ENCODE measurements at places on chromosomes 12 and 14. TPM values are rescaled to one million over a fixed set of nuclear protein-coding genes. Genes with fewer than 3 reads are reported as not detected.

ARHGAP9 gene
- 4.4 TPM for total RNA-seq

KRT73 gene
- not detected for total RNA-seq

OR6C3 gene
- not detected for total RNA-seq

COPZ1 gene
- total RNA-seq = 146 TPM

GRCh38 chr14:92435154-92435553 is 78.4 kb upstream of the RIN3 start:
- no peaks in the 10 kb centered on the region for H3K27me3 ChIP-seq
- no peak for DNase-seq
- peaks cover 6% of the 10 kb centered on the region for H3K4me1 ChIP-seq
- H3K27ac ChIP-seq = no peak overlapping the region

GRCh38 chr14:59336098-59336497 is 129.1 kb downstream of the GPR135 start:
- H3K27me3 ChIP-seq = no peaks in the 10 kb centered on the region
- no peak for DNase-seq
- H3K4me3 ChIP-seq = no peak overlapping the region
- peaks cover 65% of the 10 kb centered on the region for H3K4me1 ChIP-seq

DNA sequence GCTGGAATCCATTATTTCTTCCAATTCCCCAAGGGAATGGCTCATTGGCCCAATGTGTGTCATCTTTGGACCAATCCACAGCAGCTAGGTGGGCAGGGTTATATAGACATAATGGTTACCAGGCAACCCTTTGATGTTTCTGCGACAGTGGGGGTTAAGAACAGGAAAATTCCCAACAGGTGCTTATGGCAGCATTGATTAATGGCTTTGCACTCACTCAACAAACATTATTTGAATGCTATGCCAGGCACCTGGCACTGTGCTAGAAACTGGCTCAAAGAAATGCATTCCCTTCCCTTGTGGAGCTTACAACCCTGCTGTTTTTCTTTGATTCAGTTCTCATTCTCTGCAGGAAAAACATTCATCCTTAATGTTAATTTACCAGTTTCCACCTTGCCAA is 1221.0 kb downstream of the AACS start:
- DNase-seq = no peak
- H3K4me3 ChIP-seq = no peak overlapping the region
- H3K36me3 ChIP-seq = no peaks in the 10 kb centered on the region
- no peaks in the 10 kb centered on the region for H3K27me3 ChIP-seq
- no peaks in the 10 kb centered on the region for H3K4me1 ChIP-seq

- H3K4me3 ChIP-seq = no peak overlapping the region
- no peak overlapping the region for H3K27ac ChIP-seq
- no peaks in the 10 kb centered on the region for H3K27me3 ChIP-seq
Observed at GRCh38 chr14:63735720-63736119, 7.9 kb upstream of the SGPP1 start.

- no peak overlapping the region for H3K4me3 ChIP-seq
- H3K27ac ChIP-seq = no peak overlapping the region
- DNase-seq = no peak
- H3K4me1 ChIP-seq = no peaks in the 10 kb centered on the region
Observed at GRCh38 chr12:90216815-90217214, 508.2 kb upstream of the ATP2B1 start.

DNA sequence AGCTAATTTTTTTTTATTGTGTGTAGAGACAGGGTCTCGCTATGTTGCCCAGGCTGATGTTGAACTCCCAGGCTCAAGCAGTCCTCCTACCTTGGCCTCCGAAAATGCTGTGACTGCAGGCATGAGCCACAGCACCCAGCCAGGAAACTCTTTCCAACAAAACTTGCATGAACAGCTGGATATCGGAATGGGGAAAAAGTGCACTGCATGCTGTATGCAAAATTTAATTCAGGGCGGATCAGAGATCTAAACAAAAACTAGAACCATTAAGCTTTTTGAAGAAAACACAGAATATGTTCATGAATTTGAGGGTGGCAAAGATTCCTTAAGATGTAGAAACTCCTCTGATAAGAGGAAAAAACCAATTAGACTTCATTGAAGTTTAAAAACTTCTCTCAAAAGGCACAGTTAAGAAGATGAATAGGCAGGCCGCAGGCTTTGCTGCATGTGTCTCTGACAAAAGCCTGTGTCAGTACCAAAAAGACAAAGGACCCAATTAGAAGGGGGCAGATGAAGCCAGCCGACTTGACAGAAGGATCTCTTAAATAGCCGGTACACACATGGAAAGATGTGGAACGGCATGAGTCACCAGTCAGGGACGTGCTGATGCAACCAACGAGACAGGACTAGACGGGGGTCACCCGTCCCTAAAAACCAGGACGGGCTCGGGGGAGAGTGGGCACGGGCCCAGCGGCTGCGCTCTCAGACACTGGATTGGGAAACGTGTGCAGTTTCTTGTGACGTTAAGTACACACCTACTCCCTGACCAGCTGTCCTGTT is 34.8 kb upstream of the MMP17 start:
- no peaks in the 10 kb centered on the region for H3K4me1 ChIP-seq
- H3K27me3 ChIP-seq = no peaks in the 10 kb centered on the region
- H3K4me3 ChIP-seq = no peak overlapping the region
- no peak for DNase-seq

- no peaks in the 10 kb centered on the region for H3K27me3 ChIP-seq
- H3K4me1 ChIP-seq = no peaks in the 10 kb centered on the region
- H3K4me3 ChIP-seq = no peak overlapping the region
- H3K36me3 ChIP-seq = no peaks in the 10 kb centered on the region
- no peak for DNase-seq
- H3K27ac ChIP-seq = no peak overlapping the region
Observed at GRCh38 chr12:103748875-103749274, 92.2 kb downstream of the NT5DC3 start.

GRCh38 chr12:21248679-21249078 is 86.0 kb downstream of the SLCO1A2 start:
- no peaks in the 10 kb centered on the region for H3K36me3 ChIP-seq
- H3K27me3 ChIP-seq = no peaks in the 10 kb centered on the region
- DNase-seq = no peak
- H3K4me1 ChIP-seq = no peaks in the 10 kb centered on the region
- H3K27ac ChIP-seq = no peak overlapping the region
- no peak overlapping the region for H3K4me3 ChIP-seq

GRCh38 chr12:123944696-123945095 is 27.9 kb downstream of the CCDC92 start:
- no peak overlapping the region for H3K4me3 ChIP-seq
- no peak overlapping the region for H3K27ac ChIP-seq
- no peaks in the 10 kb centered on the region for H3K27me3 ChIP-seq
- peaks cover 52% of the 10 kb centered on the region for H3K36me3 ChIP-seq
- DNase-seq = no peak

DNA sequence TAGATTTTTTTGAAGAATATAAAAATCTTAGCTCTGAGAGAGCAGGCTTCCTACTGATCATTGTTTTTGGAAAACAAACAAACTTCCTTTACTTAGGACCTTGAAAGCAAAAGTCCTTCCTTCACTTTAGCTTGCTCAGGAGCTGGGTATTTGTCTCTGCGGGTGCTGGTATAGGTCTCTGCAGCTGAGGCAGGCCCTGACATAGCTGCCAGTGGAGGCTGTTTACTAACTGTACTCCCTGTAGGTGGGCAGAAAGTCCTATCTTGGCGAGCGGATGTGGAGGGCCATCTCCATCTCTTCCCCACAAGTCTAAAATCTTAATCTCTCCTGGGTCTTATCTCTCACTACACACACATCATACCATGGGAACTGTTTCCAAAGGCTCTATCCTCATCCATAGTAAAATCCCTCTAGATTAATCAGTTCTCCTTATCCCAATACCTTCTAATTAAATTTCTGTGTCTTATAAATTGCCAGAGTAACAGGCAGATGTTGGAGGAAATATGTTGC is 4.1 kb upstream of the MIA2 start:
- H3K36me3 ChIP-seq = no peaks in the 10 kb centered on the region
- no peak overlapping the region for H3K4me3 ChIP-seq
- H3K27me3 ChIP-seq = no peaks in the 10 kb centered on the region
- H3K27ac ChIP-seq = no peak overlapping the region

DNA sequence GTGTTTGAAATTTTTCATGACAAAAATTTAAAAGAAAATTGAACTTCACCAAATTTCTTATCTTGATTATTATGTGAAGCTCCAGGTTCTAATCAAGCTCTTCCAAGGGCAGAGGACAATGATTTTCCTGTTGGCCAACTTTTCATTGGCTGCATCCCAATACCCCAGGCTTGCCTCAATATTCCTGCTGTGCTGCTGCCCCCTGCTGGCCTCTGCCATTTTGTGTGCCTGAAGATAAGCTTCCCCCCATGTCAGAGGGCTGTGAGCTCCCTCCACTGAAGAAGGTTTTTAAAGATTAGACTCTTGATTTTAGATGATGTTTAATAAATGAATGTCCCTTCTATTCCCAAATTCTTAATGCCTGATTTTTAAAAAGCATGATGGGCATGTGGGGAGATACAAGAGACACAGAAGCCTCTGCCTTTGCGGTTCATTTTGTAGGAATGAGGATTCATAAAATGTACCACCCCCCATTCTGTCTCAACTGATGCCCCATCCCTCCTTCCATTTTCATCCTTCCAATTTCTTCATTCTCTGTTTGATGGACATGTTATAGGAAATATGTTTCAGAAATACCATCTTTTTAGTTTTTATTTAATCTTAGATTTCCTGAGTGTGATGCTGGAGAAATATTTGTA is 76.7 kb upstream of the RGS6 start:
- DNase-seq = peak; percentile 61
- H3K4me3 ChIP-seq = no peak overlapping the region
- H3K27ac ChIP-seq = no peak overlapping the region
- H3K4me1 ChIP-seq = no peaks in the 10 kb centered on the region
- H3K27me3 ChIP-seq = no peaks in the 10 kb centered on the region

DNA sequence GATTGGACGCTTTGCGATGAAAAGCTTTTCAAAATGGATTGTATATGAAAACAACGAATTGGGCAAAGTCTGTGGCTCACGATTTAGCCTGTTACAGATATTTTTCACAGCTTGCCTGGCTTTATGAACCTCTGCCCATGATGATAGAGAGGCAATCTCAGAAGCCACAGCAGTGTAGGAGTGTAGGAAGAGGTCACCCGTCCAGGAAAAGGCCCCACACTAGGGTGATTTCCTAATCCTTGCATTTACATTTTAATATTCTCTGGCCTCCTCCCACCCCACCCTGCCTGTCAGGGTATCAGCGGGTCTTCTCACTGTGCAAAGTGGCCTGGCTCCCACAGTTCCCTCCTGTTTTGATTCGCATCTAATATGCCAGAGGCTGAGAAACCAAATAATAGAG is 81.8 kb upstream of the FOXN3 start:
- no peak overlapping the region for H3K27ac ChIP-seq
- no peaks in the 10 kb centered on the region for H3K4me1 ChIP-seq
- no peaks in the 10 kb centered on the region for H3K36me3 ChIP-seq
- no peak for DNase-seq
- H3K4me3 ChIP-seq = no peak overlapping the region
- H3K27me3 ChIP-seq = no peaks in the 10 kb centered on the region

DNA sequence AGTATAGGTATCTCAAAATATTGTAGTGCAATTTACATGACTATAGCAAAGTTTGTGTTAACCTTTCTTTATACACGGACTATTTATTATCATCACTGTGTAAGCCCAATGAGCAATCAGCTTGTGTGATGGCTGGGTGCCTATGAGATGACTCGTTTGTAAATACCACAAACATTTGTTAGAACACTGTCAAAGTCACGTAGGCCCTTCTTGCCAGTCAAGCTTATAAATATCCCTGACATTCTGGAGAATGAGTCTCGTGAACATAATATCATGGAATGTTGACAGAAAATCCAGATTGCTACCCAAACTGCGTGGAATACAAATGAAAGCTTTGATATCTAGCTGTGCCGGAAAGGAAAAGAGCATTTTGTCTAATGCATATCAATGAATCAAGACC is 648.3 kb upstream of the MDGA2 start:
- no peaks in the 10 kb centered on the region for H3K4me1 ChIP-seq
- H3K27ac ChIP-seq = no peak overlapping the region
- H3K36me3 ChIP-seq = no peaks in the 10 kb centered on the region
- no peaks in the 10 kb centered on the region for H3K27me3 ChIP-seq
- H3K4me3 ChIP-seq = no peak overlapping the region
- DNase-seq = no peak

GRCh38 chr14:82565825-82566224 is 1032.2 kb upstream of the SEL1L start:
- DNase-seq = no peak
- no peak overlapping the region for H3K4me3 ChIP-seq
- no peaks in the 10 kb centered on the region for H3K27me3 ChIP-seq
- H3K36me3 ChIP-seq = no peaks in the 10 kb centered on the region

DNA sequence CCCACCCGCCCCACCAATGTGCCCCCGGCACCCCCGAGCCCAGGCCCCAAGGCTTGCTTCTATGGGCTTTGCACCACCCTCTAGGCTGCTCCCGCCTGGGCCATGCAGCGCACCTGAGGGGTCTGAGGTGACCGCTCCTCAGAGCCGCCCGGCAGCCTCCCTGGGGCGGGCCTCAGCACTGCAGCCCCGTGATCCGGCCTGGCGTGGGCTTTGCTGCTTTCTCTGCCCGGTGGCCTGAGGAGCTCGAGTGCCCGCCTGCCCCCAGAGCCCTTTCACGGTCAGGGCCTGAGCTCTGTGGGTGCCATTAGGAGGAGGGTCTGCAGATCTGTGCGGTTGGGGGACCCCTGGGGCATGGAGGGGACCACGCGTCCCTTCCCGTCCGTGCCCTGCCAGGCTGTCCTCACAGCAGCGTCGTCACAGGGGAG is 6.2 kb downstream of the MTA1 start:
- H3K27me3 ChIP-seq = no peaks in the 10 kb centered on the region
- DNase-seq = no peak
- no peak overlapping the region for H3K4me3 ChIP-seq
- peaks cover 47% of the 10 kb centered on the region for H3K4me1 ChIP-seq
- H3K27ac ChIP-seq = no peak overlapping the region

DNA sequence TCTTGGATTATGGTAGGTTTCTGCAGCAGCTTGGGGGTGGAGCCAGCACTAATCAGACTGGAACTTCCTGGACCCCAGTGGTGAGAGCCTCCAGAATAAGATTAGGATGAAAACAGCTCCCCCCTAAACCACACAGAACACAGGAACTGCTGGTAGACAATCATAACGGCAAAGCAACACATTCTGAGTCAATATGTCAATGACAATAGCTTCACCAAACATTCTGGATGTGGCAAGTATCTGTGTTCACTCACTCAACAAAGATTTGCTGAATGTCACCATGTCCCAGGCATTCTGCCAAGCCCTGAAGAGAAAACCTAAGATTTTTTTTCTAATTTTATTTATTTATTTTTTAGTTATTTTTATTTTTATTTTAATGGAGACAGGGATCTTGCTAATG is 65.2 kb downstream of the LRRC74A start:
- H3K4me3 ChIP-seq = no peak overlapping the region
- no peak for DNase-seq
- no peaks in the 10 kb centered on the region for H3K36me3 ChIP-seq
- no peaks in the 10 kb centered on the region for H3K4me1 ChIP-seq

Data from heart left ventricle (tissue), 16 donors.